Stimulated activated CD4-positive, alpha-beta T cell treated with anti-CD3 and anti-CD28 coated beads, Interleukin-4, amount 100 ng/mL, for 4 hours (primary cell): ENCODE measurements at places on chromosomes 13 and 19.

- no peak for DNase-seq
These were observed 692.6 kb downstream of the PCDH17 start for GRCh38 chr13:58324161-58324560.

GRCh38 chr19:20662421-20663105, 1.2 kb upstream of the ZNF626 start:
- DNase-seq: no peak

DNA sequence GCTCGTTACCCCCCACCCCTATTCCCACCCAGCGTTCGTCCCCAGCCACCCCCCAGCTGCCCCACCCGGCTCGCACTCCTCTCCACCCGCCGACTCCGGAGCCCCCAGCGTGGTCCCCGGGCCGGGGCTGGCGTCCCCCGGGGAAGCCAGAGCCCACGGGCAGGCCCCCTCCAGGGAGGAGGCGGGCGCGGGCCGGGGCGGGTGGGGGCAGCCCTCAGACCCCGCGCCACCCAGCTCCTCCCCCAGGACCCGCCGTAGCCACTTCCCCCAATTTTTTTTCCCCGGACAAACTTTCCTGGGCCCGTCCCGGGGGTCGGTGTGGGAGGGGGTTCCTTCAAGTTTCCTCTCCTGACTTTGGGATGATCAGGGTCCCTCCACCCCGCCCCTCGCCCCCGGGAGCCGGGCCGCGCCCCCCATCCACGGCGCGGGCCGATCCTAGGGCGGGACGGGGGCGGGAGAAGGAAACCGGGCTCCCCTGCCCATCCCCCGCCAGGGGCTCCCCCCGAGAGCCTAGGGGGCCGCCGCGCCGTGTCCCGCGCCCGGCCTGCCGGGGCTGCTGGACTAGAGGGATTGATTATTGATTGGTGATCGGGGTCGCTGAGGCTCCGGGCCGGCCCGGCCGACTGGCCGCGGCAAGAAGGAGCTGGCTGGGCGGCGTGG, 927 bp upstream of the TSHZ3 start:
- DNase-seq: no peak

- no peak for DNase-seq
These were observed 9.1 kb upstream of the ZNF160 start for GRCh38 chr19:53112286-53112685.

- no peak for DNase-seq
These were observed 15.1 kb downstream of the DEDD2 start for GRCh38 chr19:42202290-42202880.

DNA sequence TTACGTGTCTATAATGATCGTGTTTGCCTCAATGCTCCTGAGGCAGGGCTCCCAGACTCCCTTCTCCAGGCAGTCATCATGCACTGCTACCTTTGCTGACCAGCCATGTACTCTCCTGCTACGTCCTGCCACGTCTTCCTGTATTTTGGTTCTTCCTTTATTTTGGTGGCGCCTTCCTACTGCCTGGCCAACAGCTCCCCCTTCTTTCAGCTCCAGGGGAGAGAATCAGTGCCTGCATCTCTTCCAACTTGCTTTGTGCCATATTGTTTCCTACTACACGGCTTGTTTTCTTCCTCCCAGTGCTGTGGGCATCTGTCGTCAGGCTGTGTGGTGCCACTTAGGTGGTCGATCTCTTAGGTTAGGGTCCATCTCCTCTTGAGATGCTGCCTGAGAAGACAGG, 96.2 kb downstream of the FGF9 start:
- DNase-seq: no peak

GRCh38 chr19:32318884-32319520, 26.4 kb upstream of the ZNF507 start:
- DNase-seq: peak; percentile 2

DNA sequence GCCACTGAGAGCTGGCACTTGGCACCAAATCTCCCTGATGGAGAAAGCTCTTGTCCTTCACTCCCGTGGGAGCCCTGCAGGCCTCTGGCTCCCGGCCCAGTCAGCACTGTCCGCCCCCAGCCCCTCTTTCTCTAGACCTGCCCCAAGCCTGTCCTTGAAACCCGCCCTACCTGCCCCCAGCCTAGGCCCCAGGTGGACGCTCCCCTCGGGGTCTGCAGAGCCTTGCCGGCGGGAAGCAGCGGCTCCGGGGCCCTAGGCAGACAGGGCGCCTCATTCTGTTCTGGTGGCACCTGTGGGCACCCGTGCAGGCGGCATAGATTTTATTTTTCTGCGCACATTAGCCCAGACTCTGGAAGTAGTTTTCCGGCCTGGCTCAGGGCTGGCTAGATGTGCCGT, 17.6 kb downstream of the IL17D start:
- no peak for DNase-seq

DNA sequence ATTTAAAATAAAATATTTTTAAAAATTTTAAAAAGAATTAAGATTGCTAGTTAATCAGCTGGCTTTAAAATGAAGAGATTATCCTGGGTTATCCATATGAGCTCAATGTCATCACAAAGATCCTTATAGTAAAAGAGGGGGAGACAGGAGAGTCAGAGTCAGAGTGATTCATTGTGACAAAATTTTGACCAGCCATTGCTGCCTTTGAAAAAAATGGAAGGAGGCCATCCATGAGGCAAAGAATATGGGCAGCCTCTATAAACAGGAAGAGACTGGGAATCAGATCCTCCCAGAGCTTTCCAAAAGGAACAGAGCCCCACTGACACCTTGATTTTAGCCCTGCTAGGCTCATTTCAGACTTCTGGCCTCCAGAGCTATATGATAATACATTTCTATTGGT, 9.3 kb upstream of the RUBCNL start:
- DNase-seq: no peak

DNA sequence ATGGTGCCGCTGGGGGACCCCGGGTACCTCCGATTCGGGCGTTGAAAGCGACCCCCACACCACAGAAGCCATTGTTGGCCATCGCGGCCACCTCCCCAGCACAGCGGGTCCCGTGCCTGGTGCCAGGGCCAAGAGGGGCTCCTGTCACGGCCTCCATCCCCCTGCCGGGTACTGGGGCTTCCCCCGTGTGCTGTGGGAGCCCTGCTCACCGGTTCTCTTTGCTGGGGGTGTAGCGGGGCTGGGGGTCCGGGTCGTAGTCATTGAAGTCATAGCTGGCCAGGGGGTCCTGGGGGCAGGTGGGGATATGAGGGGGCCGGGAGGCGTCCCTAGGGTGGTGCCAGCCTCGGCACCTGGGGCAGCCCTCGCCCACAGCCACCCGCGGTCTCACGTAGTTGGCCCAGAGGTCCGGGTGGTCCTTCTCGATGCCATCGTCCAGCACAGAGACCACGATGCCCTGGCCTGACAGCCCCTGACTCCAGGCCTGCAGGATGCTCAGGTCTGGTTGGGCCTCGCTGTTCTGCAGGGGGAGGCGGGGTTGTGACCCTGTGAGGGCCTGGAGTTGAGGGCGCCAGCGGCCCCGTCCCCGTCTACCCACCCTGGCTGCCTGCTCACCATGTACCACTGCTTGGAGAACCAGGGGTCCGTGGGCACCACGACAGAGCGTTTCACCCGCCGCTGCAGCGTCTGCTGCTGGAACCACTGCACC, 2.4 kb downstream of the PCSK4 start:
- DNase-seq: no peak

GRCh38 chr19:3444695-3445234, 35.6 kb downstream of the SMIM24 start:
- no peak for DNase-seq

GRCh38 chr19:46913852-46914430, 53.1 kb downstream of the ARHGAP35 start:
- DNase-seq: no peak

- DNase-seq: peak; percentile 61
These were observed 8.2 kb downstream of the CAPN12 start for GRCh38 chr19:38736036-38736412.

DNA sequence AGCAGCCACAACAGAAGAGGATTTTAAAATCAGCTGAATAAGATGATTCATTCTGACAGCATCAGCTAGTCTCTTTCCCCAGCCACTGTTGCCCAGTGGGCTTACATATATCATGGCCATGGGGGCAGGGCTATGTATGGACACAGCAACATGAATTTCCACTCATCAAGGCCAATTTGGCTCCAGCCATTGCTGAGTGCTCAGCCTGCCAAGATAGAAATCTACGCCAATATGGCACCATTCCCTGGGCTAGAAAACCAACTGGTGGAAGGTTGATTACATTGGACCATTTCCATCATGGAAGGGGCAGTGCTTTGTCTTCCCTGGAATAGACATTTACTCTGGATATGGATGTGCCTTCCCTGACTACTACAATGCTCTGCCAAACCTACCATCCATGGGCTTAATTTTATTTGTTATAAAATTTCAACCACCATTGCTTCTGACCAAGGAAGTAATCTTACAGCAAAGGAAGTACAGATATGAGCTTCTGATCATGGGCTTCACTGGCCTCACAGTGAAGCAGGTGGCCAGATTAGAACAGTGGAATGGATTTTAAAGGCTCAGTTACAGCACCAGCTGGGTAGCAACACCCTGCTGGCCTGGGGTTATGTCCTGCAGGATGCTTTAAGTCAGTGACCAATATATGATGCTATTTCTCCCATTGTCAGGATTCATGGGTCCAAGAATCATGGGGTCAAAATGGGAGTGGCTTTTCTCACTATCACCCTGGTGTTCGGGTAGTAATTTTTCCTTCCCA, 9.8 kb upstream of the ALOX5AP start:
- no peak for DNase-seq

DNA sequence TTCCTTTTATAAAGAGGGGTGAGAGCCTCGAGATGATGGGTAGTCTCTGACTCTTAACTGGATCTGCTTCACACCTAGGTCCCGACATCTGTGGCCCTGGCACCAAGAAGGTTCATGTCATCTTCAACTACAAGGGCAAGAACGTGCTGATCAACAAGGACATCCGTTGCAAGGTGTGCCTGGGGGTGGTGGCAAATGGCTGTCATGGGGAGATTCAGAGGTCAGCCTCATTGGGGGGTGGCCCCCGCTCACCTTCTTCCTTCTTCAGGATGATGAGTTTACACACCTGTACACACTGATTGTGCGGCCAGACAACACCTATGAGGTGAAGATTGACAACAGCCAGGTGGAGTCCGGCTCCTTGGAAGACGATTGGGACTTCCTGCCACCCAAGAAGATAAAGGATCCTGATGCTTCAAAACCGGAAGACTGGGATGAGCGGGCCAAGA, 1.6 kb downstream of the CALR start:
- no peak for DNase-seq
